B cell (primary cell): ENCODE measurements at places on chromosomes 16 and 17.

DNA sequence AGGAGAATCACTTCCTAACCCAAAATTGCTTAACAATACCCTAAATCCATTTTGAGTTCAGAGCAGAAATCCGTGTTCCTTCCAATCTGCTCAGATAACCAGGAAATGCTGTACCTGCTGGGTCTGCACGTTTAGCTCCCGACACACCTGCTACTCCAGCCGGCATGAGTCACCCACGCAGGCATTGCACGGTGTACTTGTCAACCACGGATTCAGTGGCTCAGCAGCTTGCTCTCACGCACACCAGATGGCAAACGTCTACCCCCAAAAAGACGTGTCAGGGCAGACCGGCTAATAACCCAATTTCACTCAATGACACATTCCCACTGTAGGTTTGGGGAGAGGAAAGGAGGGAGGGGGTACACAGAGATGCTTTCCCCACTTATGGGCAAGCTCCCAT lies 468.1 kb downstream of the SOX9 start:
- DNase-seq = no peak

GRCh38 chr17:16652847-16653366 lies 743 bp downstream of the ZNF624 start:
- peak; percentile 9 for DNase-seq

DNA sequence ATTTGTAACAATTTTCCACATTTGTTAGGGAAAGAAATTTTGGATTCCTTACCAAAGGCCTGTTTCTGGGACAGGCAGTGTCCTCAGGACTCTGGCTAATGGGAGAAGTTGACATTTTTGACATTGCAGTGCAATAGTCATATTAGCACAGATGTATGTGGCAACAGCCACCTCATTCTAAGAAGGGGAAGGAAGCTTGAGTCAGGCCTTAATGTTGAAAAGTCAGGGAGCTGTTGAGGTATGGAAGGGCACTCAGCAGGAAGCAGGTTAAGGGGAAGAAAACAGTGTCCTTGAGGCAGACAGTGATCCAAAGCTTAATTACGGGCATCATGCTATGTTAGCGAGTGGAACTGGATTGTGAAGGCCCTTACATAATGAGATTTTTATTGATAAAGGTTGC lies 20.9 kb downstream of the AKTIP start:
- DNase-seq = no peak

DNA sequence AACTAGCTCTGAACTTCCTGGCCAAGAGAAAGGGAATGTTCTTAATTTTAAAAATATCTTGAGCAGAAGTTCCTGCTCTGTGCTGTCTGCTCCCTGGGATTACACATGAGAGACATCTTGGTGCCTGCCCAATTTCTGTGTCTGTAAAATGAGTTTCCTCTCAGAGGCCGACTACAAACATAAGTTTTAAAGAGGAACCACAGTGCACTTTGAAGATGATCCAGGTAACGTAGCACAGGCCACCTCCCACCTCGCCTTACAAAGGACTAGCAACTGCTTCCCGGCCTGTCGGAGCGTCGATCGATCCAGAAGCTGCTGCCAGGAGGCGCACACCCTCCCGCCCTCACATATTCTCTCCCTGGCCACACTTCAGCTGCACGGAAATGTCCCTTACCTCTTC lies 55.0 kb upstream of the ATP2A3 start:
- DNase-seq = no peak

DNA sequence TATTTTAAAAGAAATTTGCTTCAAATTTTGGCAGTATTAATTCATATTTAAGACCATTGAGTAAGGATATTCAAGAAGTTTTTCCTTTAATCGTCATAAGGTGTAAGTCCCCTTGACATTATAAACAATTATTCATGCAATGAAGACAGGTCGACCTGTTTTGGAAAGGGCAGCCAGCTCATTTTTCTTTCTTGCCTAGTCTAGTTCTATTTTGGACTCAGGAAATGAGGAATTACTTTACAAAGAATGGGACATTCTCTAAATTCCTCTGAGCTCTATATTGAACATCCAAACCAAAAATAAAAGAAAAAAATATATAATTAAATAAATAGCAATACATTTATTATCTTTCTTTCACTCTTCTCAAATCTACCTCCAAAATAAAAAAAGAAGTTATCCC lies 595.6 kb upstream of the KIF2B start:
- DNase-seq = no peak

DNA sequence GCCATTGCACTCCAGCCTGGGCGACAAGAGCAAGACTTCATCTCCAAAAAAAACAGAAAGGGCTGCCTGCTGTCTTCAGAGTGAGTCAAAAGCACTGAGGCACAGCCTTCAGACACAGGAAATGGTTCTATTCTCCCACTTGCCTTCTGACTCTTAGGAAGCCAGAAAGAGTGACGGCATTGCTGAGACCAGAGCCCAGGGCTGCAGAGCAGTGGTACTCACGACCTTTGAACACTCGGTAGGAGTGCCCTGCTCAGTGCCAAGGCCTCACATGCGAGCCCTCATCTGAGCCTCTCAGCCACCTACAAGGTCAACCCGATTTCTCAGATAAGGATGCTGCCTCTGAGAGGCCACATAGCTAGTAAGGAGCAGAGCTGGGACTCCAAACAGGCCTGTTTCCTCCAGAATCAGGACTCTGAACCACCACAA lies 3.5 kb upstream of the ITGAE start:
- DNase-seq = peak; percentile 36

- no peak for DNase-seq
These were observed 140.2 kb upstream of the CIBAR2 start for GRCh38 chr16:85252461-85252860.

DNA sequence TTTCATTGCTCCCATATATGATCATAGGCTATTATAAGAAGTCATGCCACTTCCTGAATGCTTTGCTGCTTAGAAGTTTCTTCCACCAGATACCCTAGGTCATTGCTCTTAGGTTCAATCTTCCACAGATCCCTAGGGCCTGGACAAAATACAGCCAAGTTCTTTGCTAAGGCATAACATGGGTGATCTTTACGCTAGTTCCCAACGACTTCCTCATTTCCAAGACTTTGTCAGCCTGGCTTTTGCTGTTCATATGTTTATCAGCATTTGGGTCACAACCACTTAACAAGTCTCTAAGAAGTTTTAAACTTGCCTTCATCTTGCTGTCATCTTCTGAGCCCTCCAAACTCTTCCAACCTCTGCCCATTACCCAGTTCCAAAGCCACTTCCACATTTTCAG lies 20.1 kb upstream of the DLX3 start:
- DNase-seq = no peak

- DNase-seq = peak; percentile 48
These were observed 804 bp downstream of the TGFB1I1 start for GRCh38 chr16:31472709-31473203.

- no peak for DNase-seq
These were observed 55.2 kb downstream of the EPN2 start for GRCh38 chr17:19292377-19292711.
